Urinary bladder (tissue), 4 donors: ENCODE measurements at places on chromosomes 5 and 9. TPM values are rescaled to one million over a fixed set of nuclear protein-coding genes. Genes with fewer than 3 reads are reported as not detected.

- no peak for DNase-seq
Observed at GRCh38 chr9:110058304-110058953, 149.5 kb downstream of the C9orf152 start.

GRCh38 chr5:145800181-145800580 is 35.0 kb downstream of the PRELID2 start:
- no peak for DNase-seq

Gene ZNF367
- polyA plus RNA-seq: 1.7 TPM

- DNase-seq: no peak
Observed at GRCh38 chr5:134142052-134142451, 27.6 kb downstream of the TCF7 start.

Gene GNA14
- 8.8 TPM for polyA plus RNA-seq

Gene PITX1
- 178 TPM for polyA plus RNA-seq
